ENCODE measurements at places on chromosomes 13 and 19.

GRCh38 chr19:5880604-5881078 lies 10.3 kb upstream of the FUT5 start:
- DNase-seq: no peak

GRCh38 chr13:41520016-41520659 lies 62.8 kb downstream of the RGCC start:
- no peak for DNase-seq

DNA sequence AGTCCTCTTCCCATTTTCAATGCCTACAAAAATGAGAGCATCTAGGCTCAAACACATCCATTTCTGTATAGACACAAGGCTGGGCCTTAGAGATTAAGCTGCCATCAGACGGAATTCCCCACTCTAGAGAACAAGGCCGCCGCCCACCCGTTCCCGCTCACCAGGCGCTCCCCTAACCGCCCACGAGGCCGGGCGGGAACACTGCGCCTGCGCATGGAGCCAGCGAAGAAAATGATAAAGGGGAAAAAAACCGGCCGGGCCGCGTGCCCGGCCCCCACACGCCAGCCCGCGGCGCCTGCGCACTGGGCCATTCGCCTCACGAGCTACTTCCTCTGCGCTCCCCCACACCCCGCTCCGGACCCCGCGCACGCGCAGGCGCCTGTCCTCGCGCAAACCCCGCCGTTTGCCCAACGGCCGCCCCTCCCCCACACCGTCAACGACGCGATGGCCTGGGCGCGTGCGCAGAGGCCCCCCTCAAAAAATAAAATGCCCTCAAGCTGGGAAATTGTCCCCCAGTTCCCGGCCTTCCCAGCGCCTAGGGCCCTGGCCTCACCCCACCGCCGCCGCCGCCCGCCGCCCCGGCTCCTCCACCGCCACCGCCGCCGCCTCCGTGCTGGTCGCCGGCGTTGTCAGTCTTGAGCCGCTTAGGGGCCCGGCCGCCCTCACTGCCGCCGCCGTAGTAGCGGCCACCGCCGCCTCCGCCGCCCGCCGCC lies 483 bp downstream of the HNRNPL start:
- DNase-seq: peak; percentile 49

- no peak for DNase-seq
Observed at GRCh38 chr19:13060233-13060963, 42.3 kb downstream of the LYL1 start.

DNA sequence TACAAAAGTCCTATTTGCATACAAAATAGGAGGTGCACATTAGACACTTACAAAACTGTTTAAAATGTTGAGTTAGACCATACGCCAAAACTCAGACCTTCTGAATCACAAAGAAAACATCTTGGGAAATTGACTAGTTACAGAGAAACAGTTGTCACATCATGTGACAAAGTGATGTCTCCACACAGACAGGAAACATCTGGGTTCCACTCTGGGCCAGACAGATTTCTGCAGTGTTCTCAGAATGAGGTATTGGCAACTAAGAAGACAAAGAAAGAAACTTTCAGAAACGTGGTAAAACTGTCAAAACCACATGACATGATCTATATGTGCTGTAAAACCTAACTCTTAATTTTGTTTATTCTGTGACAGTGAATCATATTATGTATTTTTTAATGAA lies 6.7 kb downstream of the ZNF793 start:
- no peak for DNase-seq

- no peak for DNase-seq
Observed at GRCh38 chr19:8111376-8111775, 38.0 kb downstream of the FBN3 start.
